Ascending aorta (tissue), 2 donors: ENCODE measurements at places on chromosomes 13 and 19. TPM values are rescaled to one million over a fixed set of nuclear protein-coding genes. Genes with fewer than 3 reads are reported as not detected.
A peak's percentile ranks its signal among the peaks of the same experiment; 100 is the strongest.

GRCh38 chr13:93715866-93716265 lies 489.3 kb downstream of the GPC6 start:
- H3K36me3 ChIP-seq: no peaks in the 10 kb centered on the region
- H3K4me3 ChIP-seq: no peak overlapping the region
- DNase-seq: no peak
- H3K27me3 ChIP-seq: no peaks in the 10 kb centered on the region
- no peaks in the 10 kb centered on the region for H3K4me1 ChIP-seq

- H3K4me3 ChIP-seq: no peak overlapping the region
- H3K27me3 ChIP-seq: no peaks in the 10 kb centered on the region
- H3K4me1 ChIP-seq: no peaks in the 10 kb centered on the region
- no peak for DNase-seq
- H3K27ac ChIP-seq: no peak overlapping the region
- H3K36me3 ChIP-seq: no peaks in the 10 kb centered on the region
Observed at GRCh38 chr13:34412817-34413375, 529.2 kb upstream of the NBEA start.

GRCh38 chr19:3556978-3557460 lies 367 bp downstream of the MFSD12 start:
- H3K36me3 ChIP-seq: no peaks in the 10 kb centered on the region
- peak overlapping the region; percentile 60 for H3K27ac ChIP-seq
- peak overlapping the region; percentile 63 for H3K4me3 ChIP-seq

Gene CATSPERD
- total RNA-seq: not detected
